ENCODE measurements at places on chromosomes 13 and 19.

DNA sequence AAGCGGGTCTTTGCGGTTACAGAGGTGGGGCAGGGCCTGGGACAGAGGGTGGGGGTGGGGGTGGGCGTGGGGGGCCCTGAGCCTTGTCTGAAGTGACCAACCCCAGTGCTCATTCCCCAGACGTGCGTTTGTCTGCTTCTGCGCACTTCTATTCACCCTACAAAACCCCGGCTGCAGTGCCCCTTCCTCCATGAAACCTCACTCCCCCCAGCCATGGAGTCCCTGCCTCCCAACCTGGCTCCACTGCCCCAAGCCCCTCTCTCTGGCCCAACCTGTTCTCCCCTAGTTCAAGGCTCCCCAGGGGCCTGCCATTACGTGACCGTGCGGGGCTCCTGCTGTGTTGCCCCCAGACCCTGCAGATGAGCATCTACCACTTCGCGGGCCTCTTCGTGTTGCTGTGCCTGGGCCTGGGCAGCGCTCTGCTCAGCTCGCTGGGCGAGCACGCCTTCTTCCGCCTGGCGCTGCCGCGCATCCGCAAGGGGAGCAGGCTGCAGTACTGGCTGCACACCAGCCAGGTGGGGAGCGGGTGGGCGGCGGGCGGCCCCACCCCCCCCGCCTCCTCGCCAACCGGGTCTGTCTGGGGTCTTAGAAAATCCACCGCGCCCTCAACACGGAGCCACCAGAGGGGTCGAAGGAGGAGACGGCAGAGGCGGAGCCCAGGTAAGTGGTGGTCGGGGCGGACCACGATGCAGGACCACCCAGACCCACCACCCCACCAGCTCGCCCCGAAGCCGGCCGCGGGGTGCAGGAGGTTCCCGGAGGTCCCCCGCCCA, 8.2 kb downstream of the GRIN3B start:
- no peak for DNase-seq

DNA sequence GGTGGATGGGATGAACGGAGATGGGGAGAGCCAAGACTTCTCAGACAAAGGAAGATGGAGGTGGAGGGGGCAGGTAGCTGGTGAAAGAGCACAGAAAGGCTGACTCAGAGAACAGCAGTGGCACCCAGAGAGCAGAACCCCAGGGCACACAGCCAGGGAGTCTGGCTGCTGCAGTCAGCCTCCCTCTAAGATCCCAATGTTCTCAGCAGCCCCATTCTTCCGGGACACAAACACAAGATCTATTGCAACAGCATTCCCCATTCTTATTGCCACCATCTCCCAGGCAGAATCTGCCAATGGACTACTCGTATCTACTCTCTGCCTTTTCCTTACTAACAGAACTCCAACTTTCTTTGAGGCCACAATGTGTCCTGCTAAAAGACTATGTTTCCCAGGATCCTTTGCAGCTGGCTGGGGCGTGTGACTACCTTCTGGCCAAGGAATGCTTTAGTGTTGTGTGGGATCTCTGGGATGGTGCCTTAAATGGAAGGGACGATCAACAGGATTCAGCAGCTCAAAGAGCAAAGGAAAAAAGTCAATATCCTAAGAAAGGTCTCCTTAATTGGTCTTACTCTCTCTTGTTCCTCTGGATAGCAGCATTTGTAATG, 7.5 kb downstream of the THAP8 start:
- DNase-seq = no peak

GRCh38 chr13:51222037-51222685, at the start of gene FAM124A:
Gene FAM124A (plus strand): TSS chr13:51222398. CDS start chr13:51222502, 104 bp downstream.
- peak; percentile 89 for DNase-seq

- peak; percentile 63 for DNase-seq
Measured at GRCh38 chr19:16836115-16837034, 7.2 kb downstream of the SIN3B start.

GRCh38 chr13:51797664-51798488, 6.1 kb downstream of the DHRS12 start:
- peak; percentile 89 for DNase-seq

DNA sequence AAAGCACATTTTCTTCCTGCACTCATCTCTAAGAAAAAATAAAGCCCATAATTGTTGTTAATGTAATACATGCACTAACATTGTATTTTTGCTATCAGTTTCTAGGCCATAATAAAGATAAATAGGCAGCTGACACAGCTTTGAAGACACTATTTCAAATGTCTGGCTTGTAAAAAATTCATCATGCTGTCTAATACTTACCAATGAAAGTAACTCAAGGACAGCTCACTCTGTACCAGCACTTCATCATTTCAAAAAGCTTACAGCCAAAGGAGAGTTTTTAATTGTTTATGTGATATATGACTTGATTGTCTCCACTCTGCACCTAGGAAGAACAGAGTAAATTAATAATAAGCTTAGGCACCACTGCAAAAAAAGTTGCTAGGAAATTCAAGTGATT, 1423.3 kb upstream of the PCDH20 start:
- no peak for DNase-seq

DNA sequence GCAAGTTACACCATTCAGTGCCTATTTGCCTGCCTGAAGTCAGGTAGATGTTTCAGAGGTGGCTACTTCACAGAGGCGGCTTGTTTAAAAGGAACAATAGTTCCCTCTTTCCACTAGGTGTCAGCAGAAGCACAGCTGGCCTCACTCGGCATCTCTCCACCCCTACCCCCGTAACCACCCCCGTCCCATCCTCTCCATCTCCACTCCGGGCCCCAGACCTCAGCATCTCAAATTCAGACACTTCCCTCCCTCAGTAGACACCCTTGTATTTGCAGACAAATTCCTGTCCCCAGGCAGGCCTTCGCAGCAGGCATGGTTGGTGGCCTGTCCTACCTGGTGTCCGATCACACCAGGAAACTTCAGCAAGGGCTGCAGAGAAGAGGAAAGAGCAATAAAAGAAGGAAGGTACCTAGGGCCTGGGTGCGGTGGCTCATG, 9.1 kb upstream of the DPP9 start:
- DNase-seq = peak; percentile 85

GRCh38 chr13:35481777-35482176, 5.3 kb upstream of the MAB21L1 start:
- no peak for DNase-seq

- DNase-seq = no peak
Measured at GRCh38 chr19:54105796-54106195, 3.1 kb downstream of the NDUFA3 start.
